G401 (cell line): ENCODE measurements at places on chromosomes 6 and 20. TPM values are rescaled to one million over a fixed set of nuclear protein-coding genes. Genes with fewer than 3 reads are reported as not detected.

Gene CST7
- not detected in 2 replicates for total RNA-seq

Gene RAET1G
- total RNA-seq = not detected in 2 replicates

DNA sequence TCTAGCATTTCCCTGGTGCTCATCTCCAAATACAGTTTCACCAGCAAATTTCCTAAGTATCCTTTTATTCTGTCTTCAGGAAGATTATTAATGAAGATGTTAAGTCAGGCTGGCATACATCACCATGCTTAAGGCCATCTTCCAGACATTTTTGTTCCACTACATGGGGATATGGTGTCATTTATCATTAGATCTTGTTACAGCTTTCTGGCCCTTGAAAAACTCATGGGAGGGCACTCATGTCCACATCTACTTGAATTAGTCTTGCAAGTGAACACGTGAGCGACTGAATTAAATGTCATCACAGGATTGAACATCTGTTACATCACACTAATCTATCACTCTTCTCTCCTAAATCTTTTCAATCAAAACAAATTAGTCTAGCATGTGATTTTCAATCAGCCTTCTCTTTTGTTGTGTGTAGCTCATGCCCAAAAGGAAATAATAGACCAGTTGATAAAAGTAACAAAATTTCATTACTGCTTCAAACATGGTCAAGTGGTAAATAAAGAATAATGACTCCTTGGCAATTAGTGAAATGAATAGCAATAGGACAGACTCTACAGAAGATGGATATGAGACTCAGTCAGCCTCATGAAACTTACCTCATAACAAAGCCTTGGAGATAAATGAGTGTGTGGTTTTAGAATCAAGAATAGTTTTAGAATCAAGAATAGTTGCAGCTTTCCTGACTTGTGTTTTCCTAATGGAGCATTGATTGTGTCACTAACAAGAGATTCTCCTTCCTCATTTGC, 80.5 kb downstream of the MTFR2 start:
- no peak for DNase-seq

DNA sequence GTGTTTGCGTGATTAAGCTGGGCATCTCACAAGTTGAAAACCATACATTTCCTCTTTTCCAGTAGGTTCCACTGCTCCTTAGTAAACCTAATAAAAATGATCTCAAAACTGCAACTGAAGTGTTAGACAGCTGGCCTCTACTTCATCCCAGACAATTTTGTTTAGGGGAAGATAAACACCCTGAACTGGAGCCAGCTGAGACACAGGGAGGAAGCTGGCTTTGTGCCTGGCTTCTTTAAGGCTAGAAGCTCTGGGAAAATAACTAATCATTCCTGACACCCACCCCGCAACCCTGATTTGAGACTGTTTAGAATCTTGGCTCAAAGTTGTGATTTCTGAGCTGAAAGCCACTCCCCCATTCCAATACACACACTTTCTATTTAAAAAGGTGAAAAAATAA, 11.6 kb downstream of the PTPRT start:
- no peak for DNase-seq

DNA sequence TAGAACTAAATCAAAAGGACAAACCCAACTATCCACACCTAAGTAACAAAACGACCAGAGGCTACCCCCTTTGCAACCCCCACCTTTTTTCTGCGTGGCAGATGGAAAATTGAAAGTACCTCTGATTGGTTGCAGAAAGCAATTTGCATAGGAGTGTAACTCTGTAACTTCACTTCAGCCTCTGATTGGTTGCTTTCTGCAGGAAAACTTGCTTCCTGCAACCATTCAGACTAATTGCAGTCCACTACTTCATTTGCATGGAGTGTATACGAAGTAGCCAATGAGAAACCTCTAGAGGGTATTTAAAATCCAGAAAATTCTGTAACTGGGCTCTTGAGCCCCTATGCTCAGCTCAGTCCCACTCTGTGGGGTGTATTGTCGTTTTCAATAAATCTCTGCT, 129.1 kb upstream of the OLIG3 start:
- DNase-seq = no peak

GRCh38 chr6:118774581-118774980, 119.4 kb upstream of the ASF1A start:
- DNase-seq = no peak

DNA sequence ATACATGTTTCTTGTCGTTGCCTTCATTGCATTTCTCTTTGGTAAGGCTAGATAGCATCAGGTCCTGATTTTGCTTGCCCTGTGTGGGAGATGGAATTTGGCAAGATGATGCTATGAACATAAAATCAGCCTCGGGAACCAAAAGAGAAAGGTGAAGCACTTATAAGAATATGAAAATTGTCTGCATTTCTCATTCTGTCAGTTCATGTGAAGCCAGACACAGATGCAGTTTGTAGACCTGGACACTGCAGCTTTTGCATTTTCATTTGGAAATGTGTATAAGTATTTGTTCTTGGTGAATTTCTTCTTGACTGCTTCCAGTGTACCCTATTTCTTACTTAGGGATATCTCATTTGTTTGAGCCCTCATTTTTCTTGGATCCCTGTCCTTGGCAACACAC, 1.3 kb downstream of the YWHAB start:
- no peak for DNase-seq

DNA sequence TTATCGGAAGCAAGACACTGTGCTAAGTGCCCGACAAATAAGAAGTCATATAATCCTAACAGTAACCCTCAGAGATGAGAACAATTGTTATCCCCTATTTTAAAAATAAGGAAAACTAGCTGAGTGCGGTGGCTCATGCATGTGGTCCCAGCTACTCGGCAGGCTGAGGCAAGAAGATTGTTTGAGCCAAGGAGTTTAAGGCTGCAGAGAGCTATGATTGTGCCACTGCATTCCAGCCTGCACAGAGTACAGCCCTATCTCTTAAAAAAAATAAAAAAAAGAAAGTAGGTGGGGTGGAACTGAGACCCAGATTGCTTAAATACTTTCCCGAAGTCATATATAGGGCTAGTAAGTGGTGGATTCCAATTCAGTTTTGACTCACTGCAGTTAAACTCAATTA, 84.7 kb downstream of the UST start:
- DNase-seq = no peak

- DNase-seq = no peak
These were observed 529.6 kb upstream of the RNF217 start for GRCh38 chr6:124432620-124433019.

DNA sequence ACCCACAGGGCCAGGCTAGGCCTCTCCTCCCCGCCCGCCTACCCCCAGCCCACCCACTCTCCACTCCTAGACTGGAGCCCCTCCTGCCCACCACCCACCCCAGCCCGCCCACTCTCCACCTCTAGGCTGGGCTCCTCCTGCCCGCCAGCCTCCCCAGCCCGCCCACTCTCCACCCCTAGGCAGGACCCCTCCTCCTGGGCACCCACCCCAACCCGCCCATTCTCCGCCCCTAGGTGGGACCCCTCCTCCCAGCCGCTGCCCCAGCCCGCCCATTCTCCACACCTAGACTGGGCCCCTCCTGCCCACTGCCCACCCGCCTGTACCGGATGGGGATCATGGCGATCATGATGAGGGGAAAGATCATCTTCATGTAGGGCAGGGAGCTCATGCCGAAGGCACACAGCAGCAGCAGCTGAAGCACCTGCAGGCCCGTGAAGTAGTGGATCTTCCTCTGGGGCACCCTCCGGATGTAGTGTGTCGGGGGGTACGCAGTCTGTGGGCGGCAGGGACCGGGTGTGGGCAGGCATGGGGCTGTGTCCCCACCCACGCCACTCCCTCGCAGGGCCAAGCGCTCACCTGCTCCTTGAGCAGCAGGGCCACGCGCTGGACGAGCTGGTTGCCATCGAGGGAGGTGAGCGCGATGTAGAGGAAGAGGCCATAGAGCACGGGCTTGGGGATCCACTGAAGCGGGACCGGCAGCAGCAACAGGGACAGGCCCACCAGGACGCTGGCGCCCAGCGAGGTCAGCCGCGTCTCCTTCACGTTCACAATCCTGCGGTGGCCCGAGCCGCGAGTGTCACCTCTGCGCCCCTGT, 10.8 kb downstream of the SLC4A11 start:
- DNase-seq = no peak

Gene UNC5CL
- total RNA-seq = 0.71 TPM in 1 of 2 replicates, not detected in the other

DNA sequence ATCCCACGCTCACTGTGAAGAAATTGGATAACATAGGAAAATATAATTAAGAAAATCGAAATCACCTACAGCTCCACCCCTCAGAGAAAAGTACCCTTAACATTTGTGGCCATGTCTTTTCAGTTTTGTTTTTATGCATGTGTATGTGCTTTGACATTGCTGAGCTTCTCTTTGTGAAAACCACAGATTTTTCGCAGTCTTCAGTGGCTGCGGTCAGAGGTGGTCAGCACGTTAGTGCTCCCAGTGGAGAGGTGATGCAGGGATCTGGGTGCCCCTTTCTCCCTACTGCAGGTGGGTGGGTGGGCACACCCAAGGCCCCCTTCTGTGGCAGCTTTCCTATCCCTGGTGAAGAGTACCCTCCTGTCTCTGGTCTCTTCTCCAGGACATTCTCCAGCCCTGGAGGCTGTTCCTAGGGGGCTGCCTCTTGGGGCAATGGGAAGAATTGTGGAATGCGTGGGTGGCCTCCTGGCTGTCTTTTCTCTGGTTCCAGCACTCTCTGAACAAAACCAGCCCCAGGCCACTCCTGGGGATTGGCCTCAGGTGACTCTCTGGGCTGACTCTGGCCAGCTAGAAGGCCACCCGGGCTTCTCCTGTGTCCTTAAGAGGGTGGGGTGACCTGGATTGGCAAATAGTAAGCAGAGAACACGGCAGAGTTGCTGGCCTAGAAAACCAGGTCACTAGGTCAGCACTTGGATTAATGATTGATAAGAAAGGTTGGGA, 49.8 kb upstream of the FANCE start:
- no peak for DNase-seq

Gene HSPA1L
- total RNA-seq = 0.75 and 0.98 TPM in 2 replicates

GRCh38 chr20:46712056-46712636, 2.7 kb downstream of the SLC2A10 start:
- no peak for DNase-seq

Gene HLA-DPA1
- total RNA-seq = not detected in 2 replicates

Gene CD24
- 1.3 TPM in 1 of 2 replicates, not detected in the other for total RNA-seq

Gene SCRT2
- total RNA-seq = not detected in 2 replicates

Gene MYBL2
- total RNA-seq = 28.0 and 36.1 TPM in 2 replicates

GRCh38 chr6:163159110-163159509, 255.4 kb upstream of the QKI start:
- no peak for DNase-seq

Gene EMILIN3
- 0.71 TPM in 1 of 2 replicates, not detected in the other for total RNA-seq

Gene PCNA
- 290 and 347 TPM in 2 replicates for total RNA-seq

DNA sequence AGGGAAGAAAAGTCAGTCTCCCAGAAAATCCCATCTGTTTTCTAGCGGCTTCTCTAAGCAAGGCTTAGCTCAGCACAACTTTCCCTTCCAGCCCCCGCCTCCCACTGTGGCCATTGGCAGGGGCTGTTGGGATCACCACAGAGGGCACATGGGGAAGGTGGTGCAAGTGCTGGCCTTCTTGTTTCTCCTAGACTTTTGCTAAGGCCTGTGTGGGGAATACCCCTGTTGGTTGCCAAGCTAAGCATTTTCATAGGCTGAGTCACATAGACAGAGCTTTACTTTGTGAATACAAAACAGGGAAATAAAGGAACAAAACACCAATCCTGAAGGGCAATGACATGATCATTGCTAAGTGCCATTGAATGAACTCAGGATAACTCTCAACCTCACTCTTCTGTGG, 32.4 kb upstream of the TIAM2 start:
- DNase-seq = no peak

DNA sequence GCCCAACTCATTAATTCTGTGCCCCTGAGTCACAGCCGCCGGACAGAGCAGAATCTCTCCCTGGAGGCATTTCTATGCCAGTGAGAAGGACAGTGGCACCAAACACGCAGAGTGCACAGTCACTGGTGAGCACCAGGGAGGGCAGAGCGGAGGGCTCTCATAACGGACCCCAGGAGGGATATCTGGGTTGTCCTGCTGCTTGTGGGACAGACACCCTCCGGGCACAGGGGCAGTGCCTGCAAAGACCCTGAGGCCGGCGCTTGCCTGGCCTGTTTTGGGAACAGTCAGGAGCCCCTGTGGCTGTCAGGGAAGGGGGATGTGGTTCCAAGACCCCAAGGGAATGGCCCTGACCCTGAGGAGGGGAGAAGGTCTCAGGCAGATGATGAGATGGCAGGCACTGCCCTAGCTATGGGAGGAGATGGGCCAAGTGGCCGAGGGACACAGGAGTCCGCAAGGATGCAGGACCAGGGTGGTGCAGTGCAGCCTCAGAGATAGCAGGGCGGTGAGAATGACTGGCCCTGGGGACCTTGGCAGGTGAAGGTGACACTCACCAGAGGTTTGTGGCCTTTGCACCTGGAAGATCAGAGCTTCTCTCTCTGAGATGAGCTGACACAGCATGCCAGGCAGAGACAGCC, 270.8 kb downstream of the SMOC2 start:
- no peak for DNase-seq
